ENCODE measurements at places on chromosomes 12 and 14.

- DNase-seq, result no peak
Observed at GRCh38 chr12:2646341-2646740, 148.4 kb upstream of the FKBP4 start.

DNA sequence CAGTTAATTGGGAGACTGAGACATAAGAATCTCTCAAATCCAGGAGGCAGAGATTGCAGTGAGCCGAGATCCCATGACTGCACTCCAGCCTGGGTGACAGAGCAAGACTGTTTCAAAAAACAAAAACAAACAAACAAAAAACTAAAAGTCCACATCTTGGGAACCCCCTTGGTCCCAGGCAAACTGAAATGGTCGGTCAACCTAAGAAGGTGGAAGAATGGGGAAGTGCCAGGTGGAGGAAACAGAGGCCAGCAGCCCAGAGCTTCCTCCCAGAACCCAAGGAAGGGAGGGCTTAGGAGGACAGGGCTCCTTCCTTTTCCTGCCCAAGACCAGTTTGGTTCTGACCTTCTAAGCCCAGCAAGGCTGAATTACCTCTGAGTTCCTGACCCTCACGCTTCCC is 121.0 kb upstream of the FUT8 start:
- no peak for DNase-seq

- DNase-seq, result no peak
Observed at GRCh38 chr12:86666316-86666715, 410.1 kb upstream of the MGAT4C start.

DNA sequence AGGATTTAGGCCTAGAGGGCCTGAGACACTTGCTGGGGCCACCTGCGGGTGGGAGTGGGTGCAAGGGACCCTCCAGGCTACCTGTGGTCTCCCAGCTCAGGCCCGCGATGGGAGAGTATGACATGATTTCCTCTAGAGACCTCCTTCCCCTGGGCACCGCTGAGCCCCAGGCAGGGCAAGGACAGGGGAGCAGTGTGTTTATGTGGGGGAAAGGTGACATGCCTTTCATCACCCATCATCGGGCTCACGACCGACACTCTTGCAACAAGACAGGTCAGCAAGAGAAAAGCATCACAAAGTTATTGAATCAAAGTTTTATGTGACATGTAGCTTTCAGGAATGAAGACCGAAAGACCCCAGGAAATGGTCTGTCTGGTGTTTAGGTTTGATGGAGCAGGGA is 19.9 kb downstream of the SH2B3 start:
- no peak for DNase-seq

- no peak for DNase-seq
Observed at GRCh38 chr14:73239393-73240241, 2.3 kb downstream of the PAPLN start.

- peak; percentile 36 for DNase-seq
Observed at GRCh38 chr14:26204728-26205479, 392.9 kb downstream of the NOVA1 start.

- DNase-seq, result no peak
Observed at GRCh38 chr14:21385188-21385904, 1.5 kb upstream of the SUPT16H start.

DNA sequence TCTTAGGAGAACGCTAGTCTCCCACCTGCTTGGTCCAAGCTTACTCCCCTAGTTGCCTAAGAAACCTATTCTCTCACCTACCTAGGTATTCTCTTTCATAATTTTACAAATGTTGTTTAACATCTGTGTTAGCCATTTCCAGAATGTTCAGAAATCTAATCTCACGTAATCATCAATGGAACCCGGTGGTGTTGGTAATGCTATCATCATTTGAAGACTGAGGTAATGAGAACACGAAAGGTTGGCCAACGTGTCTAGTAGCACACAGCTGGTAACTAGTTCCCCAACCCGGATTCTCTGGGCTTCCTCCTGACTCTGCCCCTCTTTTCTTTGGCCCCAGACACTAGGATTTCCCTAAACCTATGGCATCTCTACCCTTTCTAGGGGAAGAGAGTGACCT is 43.8 kb upstream of the EMP1 start:
- DNase-seq, result no peak

DNA sequence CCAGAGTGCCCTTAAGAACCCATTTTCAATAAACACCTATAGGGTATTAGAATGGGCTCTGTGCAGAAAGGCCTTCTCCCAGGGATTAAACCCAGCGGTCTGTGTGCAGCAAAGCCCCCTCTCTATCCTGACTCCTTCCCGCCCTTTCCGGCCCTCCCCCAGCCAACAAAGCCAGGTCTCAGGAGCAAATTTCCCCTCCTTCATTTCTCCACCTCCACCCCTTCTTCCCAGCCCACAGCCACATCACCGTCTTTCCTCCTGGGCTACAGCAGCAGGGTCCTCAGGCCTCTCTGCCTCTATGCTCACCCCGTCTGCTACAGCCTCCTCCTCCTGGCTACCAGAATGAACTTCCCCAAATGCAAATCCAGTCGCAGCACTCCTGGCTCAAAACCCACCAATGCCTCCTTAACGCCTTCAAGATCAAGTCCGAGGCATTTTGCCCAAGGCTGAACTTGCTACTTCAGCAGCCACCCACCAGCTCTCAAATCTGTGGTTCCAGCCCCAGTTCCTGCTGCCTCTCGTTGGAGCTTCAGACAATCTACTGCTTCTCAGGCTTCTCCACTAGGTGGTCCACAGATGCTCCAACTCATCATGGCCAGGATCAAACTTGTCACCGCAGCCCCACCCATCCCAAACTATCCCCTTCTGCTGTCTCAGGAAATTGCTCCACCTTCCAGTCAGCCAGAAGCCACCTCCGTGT is 134.8 kb downstream of the BCL11B start:
- no peak for DNase-seq

DNA sequence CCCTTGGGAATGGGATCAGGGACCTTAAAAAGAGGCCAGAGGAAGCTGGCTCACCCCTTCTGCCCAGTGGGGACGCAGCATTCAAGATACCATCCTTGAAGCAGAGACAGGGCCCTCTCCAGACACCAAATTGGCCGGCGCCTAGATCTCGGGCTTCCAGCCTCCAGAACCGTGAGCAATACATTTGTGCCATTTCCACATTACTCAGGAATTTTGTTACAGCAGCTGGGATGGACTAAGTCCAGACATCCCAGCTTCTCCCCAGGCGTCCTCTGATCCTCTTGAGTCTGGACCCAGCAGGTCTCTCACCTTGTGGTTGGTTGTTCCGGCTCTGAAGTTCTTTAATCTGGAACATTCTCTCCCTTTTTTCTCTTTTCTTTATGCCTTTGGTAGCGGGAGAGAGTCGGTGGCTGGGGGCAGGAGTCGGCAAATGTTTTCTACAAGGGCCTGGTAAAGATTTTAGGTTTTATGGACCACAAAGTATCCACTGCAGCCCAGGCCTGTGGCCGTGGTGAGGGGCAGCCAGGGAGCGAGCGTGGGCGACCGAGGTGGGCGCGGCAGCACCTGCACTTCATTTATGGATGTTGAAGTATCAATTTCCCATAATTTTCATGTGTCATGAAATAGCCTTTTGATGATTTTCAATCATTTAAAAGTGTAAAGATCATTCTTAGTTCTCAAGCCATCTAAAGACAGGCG is 4.8 kb downstream of the CEP170B start:
- no peak for DNase-seq

DNA sequence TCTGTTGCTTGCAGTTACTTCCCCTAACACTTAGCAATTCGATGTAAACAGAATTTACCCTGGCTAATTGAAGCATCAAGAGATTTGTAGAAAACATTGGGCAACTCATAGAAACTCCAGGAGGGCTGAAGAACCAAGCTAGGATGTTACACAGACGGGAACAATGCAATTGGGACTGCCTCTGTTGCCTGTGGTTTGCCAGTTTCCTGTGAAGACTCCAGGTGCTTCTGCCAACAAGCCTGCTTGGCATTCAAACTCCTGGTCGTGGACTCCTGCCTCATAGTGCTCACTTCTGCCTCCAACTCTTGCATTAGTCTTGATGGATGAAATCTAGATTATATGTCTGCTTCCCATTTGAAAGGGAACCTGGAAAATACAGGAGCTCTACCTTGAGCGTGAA is 246.0 kb downstream of the BMP4 start:
- DNase-seq, result no peak
